ENCODE measurements at places on chromosomes 4 and X.
A peak's percentile ranks its signal among the peaks of the same experiment; 100 is the strongest.

DNA sequence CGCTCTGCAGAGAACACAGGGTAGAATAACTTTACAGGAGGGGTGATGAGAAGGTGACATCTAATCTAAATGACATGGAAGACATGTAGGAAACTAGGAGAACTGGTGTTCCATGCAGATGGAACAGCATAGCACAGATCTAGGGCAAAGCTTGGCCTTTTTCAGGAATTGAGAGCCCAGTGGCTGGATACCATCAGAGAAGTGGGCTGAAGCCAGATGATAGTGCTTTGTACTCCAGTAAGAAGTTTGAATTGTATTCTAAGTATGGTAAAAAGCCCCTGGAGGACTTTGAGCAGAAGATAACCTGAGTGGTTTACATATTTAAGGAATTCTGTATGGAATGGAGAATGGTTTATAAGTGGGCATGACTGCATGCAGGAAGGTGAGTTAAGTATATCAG, 32.8 kb downstream of the ENOPH1 start:
- no peak for DNase-seq

DNA sequence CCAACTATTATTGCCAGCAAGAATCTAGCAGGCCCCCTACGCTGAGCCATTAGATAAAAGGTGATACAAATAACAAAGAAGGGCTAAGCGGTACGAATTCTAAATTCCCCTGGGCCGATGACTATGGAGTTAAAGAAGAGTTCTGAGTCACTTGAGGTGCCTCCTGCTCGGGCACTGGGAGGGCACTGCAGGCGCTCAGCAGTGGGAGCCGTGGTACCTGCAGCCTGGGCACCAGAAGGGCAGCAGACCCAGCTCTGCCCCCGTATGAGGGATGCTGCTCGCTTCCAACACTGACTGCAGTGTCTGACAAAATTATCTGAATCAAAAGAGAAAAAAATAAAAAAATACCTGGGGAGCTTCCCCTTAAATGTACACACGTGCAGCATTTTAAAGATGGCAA, 44.1 kb upstream of the MTNR1A start:
- no peak for DNase-seq

- no peak for DNase-seq
These were observed 190.1 kb upstream of the GNPDA2 start for GRCh38 chr4:44916411-44916810.

- no peak for DNase-seq
These were observed 101.1 kb downstream of the TMA16 start for GRCh38 chr4:163595580-163595979.

DNA sequence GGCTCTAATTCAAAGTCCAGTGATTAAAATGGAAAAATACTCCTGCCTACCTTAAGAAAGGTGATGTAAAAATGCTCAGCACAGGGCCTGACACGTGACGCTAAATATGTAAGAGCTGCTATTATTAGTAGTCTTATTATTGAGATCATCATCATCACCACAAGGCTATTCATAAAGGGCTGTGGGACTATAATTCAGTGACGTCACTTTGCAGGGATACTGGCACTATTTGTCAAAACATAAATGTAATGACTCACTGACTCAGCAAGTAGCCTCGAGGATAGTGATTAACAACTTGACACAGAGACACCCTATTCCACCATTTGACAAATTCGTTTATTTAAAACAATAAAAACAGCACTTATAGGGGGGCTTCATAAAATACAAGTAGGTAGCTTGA, 258.9 kb downstream of the SPANXN1 start:
- no peak for DNase-seq

GRCh38 chr4:172141025-172141424, 327.8 kb downstream of the GALNTL6 start:
- no peak for DNase-seq

- DNase-seq = no peak
These were observed 18.6 kb upstream of the CA5B start for GRCh38 chrX:15719324-15719968.

DNA sequence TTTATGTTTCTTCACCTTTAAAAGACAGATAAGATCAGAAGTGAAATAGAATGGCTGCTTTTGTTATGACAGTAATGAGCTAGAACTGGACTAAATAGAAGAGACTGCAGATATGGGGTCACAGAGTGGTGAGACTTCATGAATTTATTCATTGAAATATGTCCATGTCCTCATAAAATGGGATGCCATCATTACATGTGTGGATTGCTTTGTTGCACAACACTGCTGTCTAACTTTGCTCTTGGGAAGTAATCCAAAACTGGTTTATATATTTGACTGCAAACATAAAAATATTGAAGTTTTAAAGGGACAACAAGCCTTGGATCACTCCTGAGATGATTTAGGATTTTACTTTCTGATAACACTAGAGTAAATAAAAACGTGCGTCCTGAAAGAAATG, 209.2 kb upstream of the FAT4 start:
- DNase-seq = no peak

DNA sequence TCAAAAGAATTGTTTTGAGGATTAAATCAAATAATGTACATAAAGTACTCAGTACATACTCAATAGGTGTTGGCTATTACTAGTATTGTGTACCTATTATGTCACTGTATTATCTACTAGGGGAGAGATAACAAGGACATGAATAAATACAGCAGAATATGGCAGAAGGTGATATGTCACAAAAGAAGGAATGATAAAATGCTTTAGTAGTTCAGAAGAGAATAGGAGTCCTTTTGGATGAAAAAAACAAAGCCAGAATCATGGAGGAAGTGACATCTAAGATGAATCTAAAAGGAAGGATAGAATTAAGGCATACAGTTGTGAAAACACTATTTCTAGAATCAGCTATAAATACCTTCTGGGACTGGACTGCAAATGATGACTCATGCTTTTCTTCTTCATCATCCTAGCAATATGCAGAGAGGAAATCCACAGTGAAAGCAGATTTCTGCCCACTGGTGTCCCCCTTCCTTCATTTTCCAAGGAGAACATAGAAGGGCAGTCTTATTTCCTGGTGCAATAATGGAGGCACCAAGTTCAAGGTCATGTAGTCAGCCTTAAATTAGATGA, 98.7 kb downstream of the GLUD2 start:
- DNase-seq = no peak

GRCh38 chrX:10062352-10062751, 94.4 kb upstream of the CLCN4 start:
- no peak for DNase-seq

DNA sequence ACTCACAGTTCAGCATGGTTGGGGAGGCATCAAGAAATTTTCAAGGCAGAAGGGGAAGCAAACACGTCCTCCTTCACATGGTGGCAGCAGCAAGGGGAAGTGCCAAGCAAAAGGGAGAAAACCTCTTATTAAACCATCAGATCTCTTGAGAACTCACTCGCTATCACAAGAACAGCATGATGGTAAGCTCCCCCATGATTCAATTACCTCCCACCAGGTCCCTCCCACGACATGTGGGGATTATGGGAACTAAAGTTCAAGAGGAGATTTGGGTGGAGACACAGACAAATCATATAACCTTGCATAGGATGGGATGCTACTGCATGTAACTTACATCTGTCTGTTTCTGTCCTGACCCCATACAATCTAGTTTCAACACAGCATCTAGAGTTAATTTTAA, 511.8 kb upstream of the ARX start:
- DNase-seq = no peak

- no peak for DNase-seq
These were observed 106.5 kb upstream of the STOX2 start for GRCh38 chr4:183798301-183799253.

GRCh38 chrX:97740886-97741285, 857.2 kb downstream of the RPA4 start:
- no peak for DNase-seq

GRCh38 chr4:20370274-20370673, 118.6 kb downstream of the SLIT2 start:
- DNase-seq = no peak

- DNase-seq = no peak
These were observed 20.9 kb upstream of the CD99L2 start for GRCh38 chrX:150919401-150919800.

DNA sequence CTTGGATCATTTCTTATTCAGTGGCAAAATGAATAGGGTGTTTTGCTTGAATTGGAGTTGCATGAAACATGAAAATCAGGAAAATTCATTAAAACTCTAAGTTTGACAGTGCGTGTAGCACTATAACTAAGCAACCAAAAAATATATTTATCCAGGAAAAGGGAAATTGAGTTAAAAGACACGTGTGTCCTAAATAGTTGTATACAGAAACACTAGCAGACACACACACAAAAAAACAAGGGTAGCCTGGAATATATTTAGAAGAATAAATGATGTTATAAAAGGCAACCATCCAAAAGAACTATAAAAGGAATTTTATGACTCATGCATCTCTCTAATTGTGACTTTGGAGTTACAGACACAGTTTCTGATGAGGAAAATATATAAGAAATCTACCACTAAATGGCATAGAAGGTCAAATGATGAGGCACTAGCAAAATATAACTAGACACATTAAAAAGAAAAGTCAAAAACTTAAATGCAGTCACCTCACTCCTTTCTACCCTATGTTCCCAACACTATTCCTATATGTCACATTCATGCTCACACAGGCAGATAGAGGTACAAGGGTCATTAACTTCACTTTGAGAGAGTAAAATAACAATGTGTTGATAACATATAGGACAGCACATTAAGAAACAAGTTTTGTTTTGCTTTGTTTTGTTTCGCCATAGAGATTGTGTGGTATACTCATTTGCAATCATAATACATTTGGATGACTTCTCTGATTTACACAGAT, 793.6 kb upstream of the INTU start:
- no peak for DNase-seq

DNA sequence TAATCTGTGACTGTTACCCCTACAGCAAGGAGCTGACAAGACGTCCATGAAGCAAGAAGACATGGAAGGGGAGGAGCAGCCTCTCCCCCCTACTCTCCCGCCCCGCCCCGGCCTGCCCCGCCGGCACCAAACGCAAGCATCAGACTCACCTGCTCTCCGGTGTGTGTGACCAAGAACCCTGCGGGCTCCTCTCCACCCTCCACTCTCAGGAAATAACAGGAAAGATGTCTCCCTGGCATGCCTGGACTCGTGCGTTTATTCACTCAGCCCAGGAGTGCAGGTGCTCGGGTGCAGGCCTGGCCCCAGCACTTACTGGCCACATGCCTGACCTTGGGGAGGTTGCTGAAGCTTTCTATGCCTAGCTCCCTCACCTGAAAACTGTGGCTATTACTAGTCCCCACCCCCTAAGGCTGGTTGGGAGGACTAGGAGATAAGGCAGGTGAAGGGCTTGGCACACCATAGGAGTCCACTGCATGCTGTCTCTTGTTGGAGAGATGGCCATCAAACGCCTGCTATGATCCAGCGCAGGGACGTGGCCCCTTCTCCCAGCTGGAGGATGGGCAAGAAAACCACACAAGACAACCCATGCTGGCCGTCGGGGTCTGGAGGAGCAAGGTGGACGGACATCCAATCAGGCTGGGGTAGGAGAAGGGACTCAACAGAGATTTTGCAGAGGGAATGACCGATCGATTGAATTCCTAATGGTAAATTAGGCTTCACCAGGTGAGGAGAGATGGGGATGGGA, 34.9 kb upstream of the CLDN24 start:
- no peak for DNase-seq

DNA sequence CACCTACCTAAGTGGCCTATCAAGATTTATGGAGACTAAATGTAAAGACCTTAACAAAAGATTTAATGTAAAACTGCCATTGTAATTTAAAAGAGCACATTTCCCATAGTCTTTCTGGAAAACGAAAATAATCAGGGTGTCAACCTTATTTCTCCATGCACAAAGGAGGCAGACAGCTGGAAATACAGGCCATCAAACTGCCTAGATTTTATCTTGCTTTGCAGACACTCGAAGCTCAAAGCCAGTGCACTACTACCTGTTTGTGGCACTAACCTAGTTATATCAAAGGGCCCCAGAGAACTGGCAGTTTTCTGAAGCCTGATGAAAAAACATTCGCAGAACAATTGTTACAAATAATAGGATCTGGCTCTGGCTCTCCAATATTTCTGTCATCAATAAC, 863.9 kb downstream of the STPG2 start:
- no peak for DNase-seq

DNA sequence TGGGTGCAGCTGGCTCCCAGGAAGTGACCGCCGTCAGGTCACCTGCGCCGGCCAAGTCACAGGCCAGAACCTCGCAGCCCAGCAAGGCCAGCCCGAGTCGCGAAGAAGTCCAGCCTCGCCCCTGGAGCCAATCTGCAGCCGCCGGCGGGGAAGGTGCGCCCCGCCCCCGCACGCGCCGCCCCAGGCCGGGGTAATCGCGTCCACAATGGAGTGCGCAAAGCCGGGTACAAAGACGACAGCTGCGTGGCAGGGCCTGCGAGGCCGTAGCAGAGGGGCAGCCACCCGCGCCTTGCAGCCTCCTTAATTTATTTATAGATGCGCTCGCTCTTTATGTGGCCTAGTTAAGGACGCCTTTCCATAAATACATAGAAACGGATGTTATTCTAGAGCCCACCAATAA, 139.4 kb upstream of the CPEB2 start:
- DNase-seq = no peak

DNA sequence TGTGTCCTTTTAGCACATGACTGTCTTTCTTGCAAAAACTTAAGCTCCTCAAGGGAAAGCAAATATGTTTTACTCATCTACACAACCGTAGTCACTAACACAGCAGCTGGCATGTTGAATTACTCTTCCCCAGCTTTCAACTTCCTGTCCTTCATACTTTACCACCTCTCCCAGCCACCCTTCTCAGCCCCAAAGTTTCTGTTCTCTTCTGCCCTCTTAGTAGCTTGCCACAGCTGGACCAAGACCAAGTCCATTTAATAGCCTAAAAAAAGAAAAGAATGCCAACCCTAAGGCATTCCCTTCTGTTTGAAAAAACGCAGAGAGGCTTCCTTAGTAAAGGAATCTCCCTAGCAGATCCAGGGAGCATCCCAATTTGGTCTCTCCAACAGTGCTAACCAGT, 36.8 kb downstream of the SRPX2 start:
- no peak for DNase-seq

GRCh38 chrX:150544222-150544787, 24.1 kb upstream of the MTM1 start:
- DNase-seq = peak; percentile 24

GRCh38 chrX:72271091-72271788, 5.8 kb downstream of the RPS4X start:
- DNase-seq = no peak

- peak; percentile 50 for DNase-seq
These were observed 134.1 kb downstream of the OR13H1 start for GRCh38 chrX:131677655-131678628.

All from CD4-positive, alpha-beta T cell treated with Interleukin-4 for 1 hour (primary cell).